ENCODE measurements at places on chromosomes 6 and 20. TPM values are rescaled to one million over a fixed set of nuclear protein-coding genes. Genes with fewer than 3 reads are reported as not detected.

COL11A2 gene
- 1.8 TPM for total RNA-seq

MRPS18B gene
- total RNA-seq, result 67.3 TPM

PTCHD4 gene
- total RNA-seq, result 6.5 TPM

SLC12A5 gene
- total RNA-seq, result under 0.01 TPM

THEMIS gene
- under 0.01 TPM for total RNA-seq

ELOVL2 gene
- 0.29 TPM for total RNA-seq

SPATA2 gene
- 3.2 TPM for total RNA-seq

GRIK2 gene
- 0.72 TPM for total RNA-seq

FAM162B gene
- 0.36 TPM for total RNA-seq

TGM2 gene
- 78.2 TPM for total RNA-seq

MYB gene
- 0.36 TPM for total RNA-seq

All from osteoblast (primary cell).